Tongue (tissue), 3 donors: ENCODE measurements at places on chromosomes 13 and 19.
A peak's percentile ranks its signal among the peaks of the same experiment; 100 is the strongest.

DNA sequence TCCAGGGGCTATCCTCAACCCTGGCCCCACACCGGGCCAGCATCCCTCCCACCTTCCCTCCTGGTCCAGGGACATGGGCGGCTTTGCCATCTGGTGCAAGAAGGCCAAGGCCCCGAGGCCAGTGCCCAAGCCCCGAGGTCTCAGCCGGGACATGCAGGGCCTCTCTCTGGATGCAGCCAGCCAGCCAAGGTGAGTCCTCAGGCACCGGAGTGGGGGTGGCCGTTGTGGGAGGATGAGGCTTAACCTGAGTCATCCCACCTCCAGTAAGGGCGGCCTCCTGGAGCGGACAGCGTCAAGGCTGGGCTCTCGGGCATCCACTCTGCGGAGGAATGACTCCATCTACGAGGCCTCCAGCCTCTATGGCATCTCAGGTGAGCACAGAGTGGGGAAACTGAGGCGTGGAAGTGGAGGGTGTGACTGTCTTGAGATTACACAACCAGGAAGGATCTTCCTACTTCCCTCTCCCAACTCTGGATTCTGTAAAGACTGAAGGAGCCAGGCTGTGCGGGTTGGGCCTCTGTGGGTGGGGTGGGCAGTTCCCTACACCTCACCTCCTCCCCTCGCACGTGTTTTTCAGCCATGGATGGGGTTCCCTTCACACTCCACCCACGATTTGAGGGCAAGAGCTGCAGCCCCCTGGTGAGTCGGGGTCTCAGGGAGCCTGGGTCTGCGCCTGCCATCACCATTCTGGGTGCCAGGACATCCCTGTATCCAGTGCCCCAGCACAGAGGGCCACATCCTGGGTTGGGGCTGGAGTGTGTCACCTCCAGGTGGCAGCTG is 3.8 kb downstream of the MVB12A start:
- no peak for DNase-seq

DNA sequence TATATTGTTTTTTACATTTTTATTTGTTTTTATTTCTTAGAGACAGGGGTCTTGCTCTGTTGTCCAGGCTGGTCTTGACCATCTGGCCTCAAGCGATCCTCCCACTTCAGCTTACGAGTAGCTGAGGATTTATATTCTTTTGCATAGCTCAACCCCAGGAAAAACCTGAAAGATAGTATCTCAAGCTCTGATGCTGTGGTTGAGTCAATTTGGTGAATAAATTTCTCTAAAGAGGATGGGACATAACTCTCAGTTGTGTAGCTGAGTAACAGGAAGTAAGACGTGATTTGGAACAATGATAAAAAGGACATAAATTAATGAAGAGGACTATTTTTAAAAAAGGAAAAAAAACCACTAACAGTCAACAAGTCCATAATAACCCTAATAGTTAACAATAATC is 79.8 kb upstream of the TNFSF11 start:
- no peak for DNase-seq

DNA sequence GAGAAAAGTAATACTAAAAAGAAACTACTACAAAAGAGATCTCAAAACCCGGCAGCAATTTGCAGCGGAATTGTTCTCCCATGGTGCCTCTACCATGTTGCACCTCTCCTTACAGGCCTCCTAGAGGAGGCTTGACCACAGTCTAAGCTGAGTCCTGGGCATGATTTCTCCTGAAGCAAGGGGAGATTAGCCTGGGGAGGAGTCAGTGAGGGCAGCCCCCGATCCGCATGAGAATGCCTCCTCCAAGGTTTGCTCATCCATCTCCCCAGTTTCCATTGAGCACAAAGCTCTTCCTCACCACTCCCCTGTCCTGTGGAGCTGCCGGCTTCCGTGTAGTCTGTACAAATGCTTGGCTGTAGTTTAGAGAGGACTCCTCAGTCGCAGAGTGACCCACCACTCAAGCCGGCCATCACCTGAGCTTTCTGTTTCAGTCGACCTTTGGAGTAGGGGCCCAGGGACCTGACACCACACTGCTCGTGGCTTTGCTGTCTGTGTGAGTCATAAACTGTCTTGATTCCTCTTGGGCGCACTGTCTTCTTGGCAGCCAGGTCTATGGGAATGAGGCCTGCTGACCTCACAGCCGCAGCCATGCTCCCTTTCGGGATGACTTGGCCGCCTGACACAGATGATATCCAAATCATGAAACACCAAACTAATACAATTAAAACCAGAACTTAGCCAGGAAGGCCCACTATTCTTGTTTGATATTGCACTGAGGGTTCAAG is 72.3 kb downstream of the C1QTNF9 start:
- DNase-seq = no peak

DNA sequence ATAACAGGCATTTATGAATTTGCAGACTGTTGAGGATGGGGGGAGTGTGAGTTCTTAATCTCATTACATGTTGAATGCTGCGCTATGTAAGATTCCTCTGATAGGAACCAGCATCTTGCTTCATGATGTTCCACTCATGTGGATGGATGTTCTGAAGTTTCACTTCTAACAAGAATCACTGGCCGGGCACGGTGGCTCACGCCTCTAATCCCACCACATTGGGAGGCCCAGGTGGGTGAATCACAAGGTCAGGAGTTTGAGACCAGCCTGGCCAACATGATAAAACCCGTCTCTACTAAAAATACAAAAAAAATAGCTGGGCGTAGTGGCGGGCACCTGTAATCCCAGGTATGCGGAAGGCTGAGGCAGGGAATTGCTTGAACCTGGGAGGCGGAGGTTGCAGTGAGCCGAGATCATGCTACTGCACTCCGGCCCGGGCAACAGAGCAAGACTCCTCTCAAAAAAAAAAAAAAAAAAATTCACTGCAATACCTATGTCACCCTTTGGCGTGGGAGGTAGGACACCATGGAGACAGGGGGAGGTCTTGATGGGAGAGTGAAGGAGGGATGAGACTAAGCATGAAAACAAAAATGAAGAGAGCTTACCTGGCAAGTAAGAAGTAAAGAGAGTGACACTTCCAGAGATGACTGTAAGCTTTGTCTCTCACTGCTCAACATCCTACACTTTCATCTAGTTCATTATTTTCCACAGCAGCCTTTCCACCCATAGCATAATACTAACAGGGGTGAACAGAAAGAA is 133.0 kb downstream of the DCT start:
- DNase-seq = no peak

DNA sequence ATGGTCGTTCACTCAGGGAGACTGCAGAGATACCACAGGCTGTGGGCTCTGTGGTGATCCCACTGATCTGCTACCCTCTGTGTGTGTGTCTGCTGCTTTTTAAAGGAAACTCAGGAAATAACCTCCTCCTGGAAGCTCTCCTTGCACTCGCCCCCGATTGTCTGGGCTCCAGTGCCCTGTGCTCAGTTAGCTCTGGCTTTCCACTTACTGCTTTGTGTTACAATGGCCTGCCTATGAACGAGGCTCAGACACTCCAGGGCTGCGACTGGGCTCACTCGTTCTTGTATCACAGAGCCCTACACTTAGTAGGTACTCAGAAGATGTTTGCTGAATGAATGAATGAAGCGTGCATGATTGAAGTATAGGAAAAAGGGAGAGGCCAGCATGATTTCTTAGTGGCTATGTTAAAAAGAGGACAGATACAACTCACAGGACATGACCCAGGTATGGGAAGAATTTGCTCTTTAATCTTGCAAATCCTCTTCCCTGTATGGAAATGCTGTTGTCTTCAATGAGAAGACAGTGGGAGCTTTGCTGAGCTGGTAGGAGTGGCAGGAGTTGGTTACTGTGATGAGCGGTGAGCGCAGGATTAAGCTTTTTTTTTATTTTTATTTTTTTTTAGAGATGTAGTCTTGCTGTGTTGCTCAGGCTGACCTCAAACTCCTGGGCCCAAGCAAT is 26.4 kb downstream of the B3GLCT start:
- no peak for DNase-seq

- peak; percentile 91 for DNase-seq
Observed at GRCh38 chr13:39602614-39603366, at the start of gene LHFPL6. Gene LHFPL6 (minus strand): TSS chr13:39603193.

DNA sequence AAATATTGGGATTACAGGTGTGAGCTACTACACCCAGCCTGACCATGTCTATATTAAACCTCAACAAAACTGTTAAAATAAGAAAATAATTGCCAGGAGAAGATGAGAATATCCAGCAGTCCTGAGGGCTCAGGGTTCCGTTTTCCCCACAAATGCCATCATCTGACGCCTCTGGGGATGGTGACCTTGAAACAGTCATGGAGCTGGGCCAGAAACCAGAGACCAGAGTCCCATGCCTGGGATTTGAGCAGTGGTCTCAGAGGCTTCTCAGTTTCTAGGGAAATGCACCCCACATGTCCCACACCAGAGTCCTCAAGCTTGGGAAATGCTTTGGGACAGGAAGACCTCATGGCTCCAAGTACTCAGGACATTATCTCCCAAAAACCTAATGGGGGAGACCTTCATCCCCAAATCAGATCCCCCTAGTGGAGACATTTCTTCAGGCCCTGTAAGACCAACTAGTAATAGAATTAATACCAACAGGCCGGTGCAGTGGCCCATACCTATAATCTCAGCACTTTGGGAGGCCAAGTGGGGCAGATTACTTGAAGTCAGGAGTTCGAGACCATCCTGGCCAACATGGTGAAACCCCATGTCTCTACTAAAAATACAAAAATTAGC is 2.9 kb upstream of the MAP1S start:
- DNase-seq = no peak

DNA sequence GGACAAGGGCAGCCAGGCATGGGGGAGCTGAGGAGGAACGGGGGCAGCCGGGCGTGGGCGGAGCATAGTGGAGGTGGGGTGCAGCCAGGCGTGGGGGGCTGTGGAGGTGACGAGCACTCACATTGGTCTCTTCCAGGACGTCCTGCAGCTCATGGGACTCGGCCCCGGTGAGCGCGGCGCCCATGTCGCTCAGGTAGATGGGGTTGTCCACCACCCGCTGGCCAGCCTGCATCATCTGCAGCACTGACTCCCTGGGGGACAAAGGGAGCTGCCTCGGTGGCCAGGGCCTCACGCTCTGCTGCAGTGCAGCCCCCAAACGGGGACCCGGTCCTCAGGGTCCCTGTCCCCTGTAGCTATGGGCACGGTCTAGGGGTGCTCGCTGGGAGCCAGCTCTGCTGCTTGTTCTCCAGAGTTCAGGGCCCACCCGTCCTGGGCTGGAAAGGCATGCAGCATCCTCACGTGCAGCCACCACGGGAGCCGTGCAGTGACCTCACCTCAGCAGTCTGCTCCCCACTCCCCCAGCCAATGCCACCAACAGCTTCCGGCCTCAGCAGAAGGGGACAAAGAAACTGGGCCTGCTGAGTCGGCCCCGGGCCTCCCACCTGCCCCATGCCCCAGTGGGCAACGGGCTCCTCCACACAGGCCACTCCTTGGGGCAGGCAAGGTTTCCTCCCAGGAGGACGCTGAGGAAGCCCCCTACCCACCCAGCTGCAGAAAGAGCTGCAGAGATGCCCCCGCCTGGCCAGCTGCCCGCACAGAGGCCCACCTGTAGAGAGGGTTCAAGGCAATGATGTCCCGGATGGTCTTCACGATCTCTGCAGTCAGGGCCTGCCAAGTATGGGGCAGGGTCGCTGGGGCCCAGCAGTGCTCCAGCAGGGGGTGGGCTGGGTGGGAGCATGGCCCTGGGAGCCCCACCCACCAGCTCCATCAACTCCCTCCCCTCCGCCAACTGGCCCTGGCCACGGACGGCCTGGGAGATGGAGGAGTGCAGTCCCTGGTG is 12.1 kb downstream of the LONP1 start:
- no peak for DNase-seq

DNA sequence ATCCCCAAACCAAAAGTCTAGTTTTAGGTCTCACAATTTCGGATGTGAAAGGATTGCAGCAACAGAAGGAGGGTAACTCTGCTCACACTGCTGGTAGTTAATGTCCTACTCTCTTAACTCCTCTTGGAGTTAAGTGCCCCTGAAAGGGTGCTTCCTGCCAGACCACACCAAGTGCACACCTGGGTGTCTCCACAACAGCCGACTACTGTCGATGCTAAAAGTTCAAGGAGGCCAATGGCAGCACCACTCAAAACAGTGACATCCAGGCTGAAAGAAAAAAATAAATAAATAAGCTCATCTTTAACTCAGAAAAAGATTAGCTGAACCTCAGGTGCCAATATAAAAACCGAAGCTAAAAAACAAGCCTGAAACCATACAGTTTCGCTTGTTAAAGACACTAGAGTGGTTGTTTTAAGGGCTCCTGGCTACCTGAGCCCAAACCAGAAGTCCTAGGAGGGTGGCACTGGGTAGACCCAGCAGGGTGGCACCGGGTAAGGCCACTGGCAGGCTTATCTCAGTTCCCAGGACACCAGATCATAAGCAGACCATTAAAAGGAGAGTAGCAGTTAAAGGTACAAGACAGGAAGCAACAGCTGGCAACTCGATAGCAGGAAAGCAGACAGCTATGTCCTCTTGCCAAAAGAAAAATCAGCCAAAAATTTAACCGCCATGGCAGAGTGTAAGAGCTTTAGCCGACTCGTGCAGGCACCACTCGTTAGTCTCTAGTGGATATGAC is 39.3 kb downstream of the BRD4 start:
- DNase-seq = peak; percentile 79

DNA sequence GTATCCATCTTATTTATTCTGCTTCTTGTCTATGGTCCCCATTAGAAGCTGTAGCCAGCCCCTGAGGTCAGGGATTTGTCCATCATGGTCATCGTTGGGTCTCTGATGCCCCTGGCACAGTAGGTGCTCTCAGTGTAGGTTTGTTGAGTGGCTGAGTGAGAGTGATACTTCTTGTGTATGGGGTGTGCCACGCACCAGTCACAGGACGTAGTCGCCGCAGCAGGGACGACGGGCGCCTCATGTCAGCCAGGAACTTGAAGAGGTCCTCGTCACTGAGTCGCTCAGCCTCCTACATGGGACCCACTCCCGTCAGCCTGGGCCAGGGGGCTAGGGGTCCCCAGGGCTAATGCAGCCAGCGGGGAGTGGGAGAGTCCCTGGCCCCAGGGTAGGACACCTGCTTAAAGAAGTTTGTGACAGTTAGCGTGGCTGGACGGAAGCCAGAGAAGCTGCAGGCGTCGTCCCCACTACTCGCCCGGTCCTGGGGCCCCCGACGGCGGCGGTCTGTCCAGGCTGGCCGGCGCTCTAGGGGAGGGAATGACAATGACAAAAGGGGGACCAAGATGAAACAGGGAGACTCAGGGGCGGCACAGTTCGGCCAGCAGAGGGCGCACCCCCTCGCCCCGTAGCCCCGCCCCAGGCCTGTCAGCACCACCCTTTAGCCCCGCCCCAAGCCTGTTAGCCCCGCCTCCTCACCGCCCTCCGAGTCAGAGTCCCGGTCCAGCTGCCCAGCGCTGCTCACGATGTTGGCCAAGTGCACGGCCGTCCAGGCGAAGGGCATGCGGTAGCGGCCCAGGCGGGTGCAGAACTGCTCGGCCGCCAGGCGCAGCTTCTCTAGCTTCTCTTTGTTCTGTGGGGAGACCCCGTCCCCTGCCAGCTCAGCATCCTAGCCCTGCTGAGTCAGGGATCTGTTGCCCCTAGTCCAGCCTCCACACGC is 3.7 kb downstream of the ANGPTL8 start:
- DNase-seq = peak; percentile 90

DNA sequence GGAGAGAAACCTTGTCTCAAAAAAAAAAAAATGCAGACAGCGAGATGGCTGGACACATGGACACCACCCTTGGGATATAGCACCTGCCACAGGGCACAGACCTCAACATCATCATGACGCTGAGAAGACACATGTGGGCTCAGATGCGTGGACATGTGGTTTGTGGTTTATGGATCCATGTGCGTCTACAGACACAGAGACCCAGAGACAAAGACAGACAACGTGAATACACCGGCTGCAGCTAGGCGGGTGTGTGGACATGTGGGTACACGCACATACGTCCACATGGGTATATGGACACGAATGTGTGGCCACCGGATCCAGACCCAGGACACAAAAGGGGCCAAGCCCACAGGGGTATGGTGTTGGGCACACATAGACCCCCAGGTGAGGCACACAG is 1.3 kb downstream of the TNFSF14 start:
- no peak for DNase-seq

- DNase-seq = peak; percentile 87
Observed at GRCh38 chr19:48319647-48320541, 5.5 kb upstream of the EMP3 start.
